Lung microvascular endothelial cell (primary cell): ENCODE measurements at places on chromosomes 1 and 21. TPM values are rescaled to one million over a fixed set of nuclear protein-coding genes. Genes with fewer than 3 reads are reported as not detected.

- DNase-seq: peak; percentile 19
Measured at GRCh38 chr1:7755448-7755847, 15.6 kb upstream of the VAMP3 start.

DNA sequence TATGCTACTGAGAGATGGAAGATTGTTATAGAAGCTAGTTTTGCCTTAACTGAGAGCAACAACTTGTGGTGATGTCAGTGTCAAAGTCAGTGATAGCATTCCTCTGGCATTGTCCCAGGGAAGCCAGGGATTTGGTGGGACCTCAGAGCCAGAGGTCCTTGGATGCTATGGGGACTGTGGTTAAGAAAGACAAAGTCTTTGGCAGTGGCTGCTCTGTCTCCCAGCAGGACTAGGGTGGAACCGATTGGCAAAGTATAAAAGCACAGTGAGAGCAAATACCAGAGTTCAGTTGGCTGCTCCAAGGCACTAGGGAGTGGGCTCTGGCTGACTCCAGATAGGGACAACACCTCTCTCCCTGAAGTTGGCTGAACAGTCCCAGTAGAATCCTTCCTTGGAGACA lies 104.8 kb downstream of the GDAP2 start:
- DNase-seq: no peak

DNA sequence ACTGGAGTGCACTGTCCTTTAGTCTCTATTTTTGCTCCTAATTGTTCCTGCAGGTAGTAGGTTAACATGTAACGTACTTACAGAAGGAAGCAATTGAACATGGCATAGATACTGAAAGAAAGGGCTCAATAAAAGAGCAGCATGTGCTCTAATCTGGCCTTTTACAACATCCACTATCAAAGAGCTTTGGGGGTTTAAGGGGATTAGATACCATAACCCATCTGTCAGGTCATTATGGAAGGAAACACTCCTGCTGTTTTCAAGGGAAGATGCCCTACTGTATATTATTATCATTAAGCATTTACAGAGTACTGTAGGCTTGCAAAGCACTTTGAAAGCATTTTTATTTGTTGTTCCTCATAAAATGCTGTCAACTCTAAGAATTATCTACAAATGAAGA lies 152.8 kb downstream of the TTLL7 start:
- no peak for DNase-seq

DNA sequence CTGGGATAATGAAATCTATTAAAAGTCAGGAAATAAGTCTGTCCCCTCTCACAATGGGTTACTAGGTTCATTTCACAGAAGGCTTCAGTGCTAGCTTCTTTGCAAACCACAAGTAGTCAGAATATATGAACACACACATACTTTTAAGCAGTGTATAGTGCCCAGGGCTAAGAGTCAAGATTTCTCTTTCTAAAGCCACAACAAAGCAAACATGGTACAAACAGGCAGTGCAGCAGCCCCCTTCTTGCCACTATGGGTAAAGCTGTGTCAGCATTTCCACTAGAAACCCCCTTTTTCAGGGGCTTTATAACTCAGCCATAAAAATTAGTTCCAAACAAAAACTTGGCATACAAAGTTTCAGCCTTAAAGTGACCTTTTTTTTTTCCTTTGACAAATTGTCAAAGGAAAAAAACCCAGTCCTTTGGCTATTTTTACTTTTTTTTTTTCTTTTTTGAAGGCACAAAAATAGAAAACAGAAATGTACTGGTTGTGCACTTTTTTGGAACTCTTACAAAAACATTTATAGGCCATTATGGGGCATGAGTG lies 315.4 kb downstream of the LMO4 start:
- no peak for DNase-seq

DNA sequence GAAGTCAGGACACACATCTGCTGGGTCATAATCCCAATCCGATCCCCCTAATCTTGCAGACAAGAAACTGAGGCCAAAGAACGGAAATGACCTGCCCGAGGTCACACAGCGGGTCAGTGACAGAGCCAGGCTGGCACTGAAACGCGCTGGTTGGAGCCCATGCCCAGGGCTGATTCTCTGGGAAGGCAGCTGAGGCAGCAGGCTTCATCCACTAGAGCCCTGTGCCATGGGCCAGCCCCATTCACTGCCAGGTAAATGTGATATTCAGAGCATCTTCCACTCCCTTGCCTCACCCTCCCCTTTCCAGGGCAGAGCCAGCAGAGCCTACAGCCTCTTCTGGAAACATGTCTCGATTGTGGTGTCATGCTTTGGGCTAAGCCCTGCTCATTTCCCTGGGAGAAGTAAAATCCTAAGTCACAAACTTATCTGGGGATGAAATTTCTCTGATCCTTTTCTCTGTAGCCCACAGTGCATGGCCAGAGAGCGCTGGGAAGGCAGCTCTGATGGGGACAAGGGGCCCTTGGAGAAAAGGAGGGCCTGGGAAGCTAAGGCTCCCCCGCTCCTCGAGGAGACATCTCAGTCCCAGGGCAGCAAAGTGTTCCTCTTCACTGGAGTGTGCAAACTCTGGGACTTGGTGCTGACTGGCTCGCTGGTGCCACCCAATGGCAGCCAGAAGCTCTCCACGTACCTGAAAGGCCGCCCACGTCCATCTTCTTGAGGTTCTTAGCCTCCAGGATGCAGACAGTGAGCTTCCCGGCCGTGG lies 110.4 kb downstream of the SYT2 start:
- peak; percentile 86 for DNase-seq

The ADAM30 gene
- not detected in 2 replicates for total RNA-seq
